ENCODE measurements at places on chromosomes 6 and 20.

GRCh38 chr6:6152060-6152459, 145.3 kb upstream of the NRN1 start:
- no peak for DNase-seq

- DNase-seq = no peak
Measured at GRCh38 chr6:16670617-16671051, 90.6 kb downstream of the ATXN1 start.

DNA sequence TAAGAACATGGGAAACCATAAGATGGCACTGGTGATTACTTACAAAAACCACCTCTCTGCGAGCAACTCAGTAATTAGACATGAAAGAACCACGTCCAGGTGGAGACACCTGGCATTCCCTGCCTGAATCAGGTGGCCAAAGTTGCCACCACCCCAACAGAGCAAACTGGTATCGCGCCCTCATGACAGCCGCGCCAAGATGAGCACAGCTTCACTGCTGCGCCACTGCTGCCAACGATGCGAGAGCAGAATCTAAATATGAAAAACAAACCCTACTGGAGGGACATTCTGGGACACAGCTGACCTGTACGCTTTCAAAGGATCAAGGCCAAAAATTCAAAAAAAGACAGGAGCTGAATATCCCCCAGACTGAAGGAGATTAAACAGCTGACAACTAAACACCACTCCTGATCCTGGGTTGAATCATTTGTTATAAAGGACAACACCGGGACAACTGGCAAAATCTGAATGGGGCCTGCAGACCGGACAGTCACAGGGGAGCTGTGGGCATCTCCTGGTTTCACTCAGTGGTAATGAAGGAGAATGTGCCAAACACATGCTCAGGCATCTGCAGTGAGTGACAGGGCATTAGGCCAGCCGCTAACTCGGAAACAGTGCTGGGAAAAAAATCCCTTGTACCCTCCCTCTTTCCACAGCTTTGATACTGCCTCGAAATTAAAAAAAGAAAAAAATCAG, 17.4 kb downstream of the CST7 start:
- DNase-seq = no peak

DNA sequence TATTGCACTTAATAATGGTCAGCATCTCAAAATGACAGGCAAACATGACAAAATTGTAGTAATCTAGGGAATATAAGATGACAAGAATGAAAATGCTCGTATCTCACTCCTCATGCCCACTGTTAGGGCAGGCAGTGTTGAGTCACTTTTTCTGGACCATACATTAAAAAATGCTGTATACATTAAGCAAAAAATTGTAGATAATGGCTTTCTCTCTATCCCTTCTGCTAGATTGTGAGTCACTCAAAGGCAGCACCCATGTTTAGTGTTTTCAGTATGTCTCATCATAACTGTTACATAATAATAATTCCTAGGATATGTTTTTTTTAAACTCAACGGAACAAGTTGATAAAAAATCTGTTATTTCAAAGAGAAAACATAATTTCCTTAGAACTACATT, 199.3 kb downstream of the TENT5A start:
- DNase-seq = no peak

- no peak for DNase-seq
Measured at GRCh38 chr6:137904822-137905617, 38.0 kb downstream of the TNFAIP3 start.

- DNase-seq = no peak
Measured at GRCh38 chr6:32637883-32638282, 677 bp downstream of the HLA-DQA1 start.

GRCh38 chr6:7897461-7898192, 13.0 kb downstream of the TXNDC5 start:
- no peak for DNase-seq

- no peak for DNase-seq
Measured at GRCh38 chr20:25269057-25269832, 21.4 kb downstream of the PYGB start.

DNA sequence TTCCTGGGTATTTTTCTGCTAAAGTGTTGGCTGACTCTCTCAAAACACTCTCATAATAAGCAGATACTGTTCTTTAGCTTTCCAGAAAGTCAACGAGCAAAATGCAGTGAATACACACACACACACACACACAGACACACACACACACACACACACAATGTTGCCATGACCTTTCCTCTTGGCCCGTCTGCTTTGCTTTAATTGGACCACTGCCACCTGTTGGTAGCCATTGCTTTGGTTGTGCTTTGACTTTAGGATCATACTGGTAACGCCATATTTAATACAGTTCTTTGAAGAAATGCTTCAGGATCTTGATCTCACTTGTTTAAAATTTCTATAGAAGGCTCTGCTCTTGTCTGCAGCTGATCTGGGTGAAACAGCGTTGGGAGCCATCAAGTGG, 4.4 kb downstream of the FIG4 start:
- no peak for DNase-seq

GRCh38 chr6:23977706-23978105, 148.3 kb upstream of the NRSN1 start:
- no peak for DNase-seq

GRCh38 chr20:47133809-47134456, 222.6 kb downstream of the ZMYND8 start:
- DNase-seq = no peak

DNA sequence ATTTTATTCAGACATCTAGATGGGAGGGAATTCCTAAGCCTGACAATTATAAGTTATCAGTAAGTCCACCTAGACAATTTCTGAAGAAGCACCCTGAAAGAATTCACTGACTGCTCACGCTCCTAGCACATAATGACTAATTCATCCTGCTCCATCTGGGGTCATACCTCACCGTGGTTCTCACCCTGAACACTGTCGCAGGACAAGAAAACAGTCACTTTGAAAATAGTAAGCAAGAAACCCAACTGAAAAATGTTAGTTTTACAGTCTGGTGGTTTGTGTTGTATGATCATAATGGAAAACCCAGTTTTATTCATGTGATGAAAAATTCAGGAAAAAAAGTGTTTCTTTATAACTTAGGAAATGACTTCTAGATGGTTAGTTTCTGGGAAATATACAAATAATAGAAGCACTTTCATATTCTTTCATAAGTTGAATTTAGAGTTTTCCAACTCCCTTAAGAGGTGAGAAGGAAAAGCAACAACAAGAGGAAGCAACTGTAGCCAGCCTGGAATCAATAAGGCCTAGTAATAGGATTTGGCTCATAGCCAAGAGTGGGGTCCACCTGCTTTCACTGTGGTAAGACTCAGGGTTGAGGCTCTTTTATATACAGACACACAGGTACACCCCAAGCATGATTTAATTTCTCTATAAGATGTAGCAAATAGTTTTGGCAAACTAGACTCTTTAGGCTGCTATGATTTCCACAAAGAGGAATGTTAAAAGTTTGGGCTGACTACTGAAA, 94.1 kb downstream of the HIVEP2 start:
- DNase-seq = no peak

DNA sequence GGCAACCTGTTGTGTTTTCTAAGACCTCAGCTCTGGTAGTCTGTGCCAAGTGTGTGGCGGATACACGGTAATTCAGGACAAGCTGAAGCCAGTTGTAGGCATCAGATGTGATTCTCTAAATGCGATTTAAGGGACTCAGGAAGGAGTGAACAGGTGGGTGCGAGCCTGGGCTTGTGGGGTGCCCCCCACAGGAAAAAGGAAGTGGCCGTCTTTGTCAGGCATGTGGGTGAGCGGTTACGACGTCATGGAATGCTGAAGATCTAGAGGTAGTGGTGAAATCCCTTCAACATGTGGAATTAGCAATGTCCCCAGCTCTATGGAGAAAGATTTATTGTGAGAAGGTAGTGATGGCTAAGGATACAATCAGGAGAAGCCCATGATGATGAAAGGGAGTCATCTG, 95.1 kb upstream of the EXOC2 start:
- no peak for DNase-seq

DNA sequence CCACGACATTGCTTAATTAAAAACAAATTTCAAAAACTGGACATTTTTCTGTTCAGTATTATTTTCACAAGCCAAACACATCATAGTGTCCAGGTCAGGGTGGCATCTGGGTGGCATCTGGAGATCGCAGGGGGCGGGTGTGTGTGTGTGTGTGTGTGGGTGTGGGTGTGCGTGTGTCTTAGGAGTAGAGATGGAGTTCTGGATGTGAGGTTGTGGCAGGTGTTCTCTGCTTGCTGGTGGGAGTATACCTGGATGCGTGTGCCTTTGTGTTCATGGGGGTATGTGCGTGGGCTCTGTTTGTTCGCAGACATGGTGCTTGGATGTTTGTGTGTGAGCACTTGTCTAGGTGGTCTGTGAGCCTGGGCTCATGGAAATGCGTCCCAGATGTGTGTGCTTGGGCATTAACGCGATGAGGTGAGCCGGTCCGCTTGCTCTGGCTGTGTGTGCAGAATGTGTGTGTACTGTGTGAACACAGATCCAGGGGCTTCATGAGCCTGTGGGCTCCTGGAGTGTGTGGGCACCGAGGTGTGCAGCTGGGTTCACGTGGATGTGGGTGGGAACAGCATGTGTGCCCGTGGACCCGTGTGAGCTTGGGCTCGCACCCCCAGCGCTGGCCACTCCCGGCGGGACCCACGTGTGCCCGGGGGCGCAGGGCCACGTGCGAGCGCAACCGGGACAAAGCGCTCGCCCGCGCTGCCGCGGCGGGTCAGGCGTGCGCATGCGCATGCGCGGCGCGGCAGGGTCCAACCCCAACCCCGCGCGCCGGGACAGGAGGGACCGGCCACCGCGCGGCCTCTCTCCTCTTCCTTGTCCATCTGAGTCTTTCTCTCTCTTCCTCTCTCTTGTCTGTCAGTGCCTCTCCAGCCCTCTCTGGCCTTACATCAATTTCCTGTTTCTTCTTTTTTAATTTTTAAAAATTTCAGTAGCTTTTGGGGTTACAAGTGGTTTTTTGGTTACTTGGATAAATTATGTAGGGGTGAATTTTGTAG, 60.4 kb downstream of the SRC start:
- no peak for DNase-seq

GRCh38 chr20:20780127-20780824, 67.8 kb upstream of the RALGAPA2 start:
- no peak for DNase-seq

DNA sequence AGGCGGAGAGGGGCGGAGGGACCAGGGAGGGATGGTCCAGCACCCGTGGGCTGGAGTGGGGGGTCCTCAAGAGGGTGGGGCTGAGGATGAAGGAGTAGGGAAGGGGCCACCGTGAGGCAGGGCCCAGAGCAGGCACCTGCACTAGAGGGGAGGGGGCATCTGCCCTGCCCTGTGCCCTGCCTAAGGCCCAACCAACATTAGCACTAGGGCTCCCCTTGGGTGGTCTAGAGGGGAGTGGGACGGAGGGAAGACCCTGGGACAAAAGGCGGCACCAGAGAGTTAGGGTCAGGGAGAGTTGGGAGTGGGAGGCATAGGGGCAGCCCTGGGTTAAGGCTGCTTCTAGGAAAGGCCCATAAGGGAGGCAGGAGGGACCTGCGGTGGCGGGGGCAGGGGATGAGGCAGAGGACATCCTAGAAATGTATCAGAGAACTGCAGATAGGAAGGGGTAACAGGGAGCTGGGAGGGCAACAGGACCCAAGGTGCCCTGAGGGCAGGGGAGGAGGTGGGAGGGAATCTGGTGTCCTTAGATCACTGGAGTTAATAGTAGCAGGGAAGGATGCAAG, 24.5 kb downstream of the HLA-F start:
- DNase-seq = no peak

- DNase-seq = no peak
Measured at GRCh38 chr20:58523971-58524315, 8.7 kb upstream of the APCDD1L start.

GRCh38 chr6:166814390-166814789, 142.0 kb downstream of the RNASET2 start:
- no peak for DNase-seq

DNA sequence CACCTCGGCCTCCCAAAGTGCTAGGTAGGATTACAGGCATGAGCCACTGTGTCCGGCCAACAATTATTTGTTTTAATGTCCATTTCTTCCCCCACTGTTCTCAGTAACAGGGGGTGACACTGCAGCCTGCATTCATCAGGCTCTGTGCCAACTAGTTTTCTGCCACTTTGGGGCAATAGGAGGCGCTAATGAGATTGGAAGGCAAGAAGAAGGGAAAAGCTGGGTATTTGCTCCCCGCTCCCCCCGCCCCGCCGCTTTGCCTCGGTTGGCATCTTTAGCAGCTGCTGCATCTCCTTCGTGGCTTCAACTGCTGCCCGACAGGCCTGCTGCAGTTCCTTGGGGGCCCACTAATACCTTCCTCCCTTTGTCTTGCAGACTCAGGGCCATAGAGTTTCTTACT, 35.0 kb upstream of the MDGA1 start:
- DNase-seq = no peak

GRCh38 chr20:57248132-57248797, 18.2 kb downstream of the BMP7 start:
- no peak for DNase-seq

DNA sequence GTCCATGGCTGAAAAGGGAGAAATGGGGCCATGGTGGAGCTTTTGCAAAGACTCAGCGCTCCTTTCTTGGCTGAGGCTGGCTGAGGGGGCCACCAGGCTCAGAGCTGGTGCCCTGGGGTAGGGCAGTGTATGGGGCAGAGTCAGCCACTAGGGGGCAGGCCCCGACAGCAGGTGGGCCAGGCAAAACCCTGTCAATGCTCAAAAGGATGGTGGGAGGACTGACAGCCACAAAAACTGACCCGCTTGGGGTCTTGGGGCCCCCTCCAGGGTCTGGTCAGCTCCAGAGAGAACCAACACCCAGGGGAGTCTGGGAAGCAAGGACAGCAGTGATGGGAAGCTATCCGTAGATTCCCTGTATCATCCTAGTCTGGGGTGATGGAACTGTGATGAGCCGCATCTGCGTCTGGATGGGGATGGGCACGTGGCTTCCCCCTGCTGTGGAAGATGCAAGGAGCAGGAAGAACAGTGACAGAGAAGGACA, 306.9 kb downstream of the DHX35 start:
- no peak for DNase-seq

DNA sequence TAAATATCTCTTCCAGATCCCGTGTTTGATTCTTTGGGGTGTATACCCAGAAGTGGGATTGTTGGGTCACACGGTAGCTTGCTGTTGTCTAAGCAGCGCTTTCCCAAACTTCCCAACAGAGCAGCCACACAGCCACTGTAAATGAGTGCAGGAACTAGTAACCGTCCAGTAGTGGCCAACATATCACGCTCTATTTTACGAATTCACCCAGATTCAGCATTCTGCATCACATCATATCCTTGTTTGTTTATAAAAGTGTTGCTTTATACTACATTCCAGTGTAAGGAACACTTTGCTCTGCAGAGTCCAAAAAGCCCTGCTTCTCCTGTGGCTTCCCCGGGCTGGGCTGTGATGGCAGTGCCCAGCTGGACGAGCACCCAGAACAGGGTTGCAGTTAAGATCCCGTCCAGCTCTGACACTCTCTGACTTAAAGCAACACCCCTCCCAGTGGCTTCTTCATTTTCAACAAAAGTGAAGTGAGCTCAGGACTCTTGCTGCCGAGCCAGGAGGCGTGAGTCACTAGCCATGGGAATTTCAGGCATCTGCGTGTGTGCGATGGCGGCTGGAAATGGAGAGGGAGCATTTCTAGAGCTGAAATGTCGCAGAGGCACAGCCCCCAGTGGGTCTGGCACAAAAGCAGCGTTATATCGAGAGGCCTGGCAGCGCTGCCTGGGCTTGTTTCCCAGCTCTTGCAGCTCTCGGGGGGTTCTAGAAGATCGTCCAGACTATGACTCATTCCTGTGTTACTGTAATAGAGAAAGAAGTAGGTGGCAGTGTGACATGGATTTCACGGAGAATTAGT, 216.3 kb upstream of the ECI2 start:
- DNase-seq = no peak

GRCh38 chr6:4936681-4937041, 67.2 kb downstream of the RPP40 start:
- DNase-seq = no peak
